Thoracic aorta (tissue), 2 donors: ENCODE measurements at places on chromosomes 1 and 21. TPM values are rescaled to one million over a fixed set of nuclear protein-coding genes. Genes with fewer than 3 reads are reported as not detected.

DNA sequence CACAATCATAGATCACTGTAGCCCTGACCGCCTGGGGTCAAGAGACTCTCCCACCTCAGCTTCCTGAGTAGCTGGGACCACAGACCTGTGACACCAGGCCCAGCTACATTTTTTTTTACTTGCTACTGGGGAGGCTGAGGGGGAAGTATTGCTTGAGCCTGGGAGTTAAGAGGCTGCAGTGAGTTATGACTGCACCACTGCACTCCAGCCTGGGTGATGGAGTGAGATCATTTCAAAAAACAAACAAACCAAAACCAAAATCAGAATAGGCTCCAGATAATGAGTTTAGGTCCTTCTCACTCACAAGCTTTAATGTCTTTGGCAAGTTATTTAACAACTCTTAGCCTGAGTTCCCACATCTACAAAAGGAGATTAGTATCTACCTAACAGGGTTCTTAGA is 22.8 kb downstream of the WDR26 start:
- DNase-seq = no peak

DNA sequence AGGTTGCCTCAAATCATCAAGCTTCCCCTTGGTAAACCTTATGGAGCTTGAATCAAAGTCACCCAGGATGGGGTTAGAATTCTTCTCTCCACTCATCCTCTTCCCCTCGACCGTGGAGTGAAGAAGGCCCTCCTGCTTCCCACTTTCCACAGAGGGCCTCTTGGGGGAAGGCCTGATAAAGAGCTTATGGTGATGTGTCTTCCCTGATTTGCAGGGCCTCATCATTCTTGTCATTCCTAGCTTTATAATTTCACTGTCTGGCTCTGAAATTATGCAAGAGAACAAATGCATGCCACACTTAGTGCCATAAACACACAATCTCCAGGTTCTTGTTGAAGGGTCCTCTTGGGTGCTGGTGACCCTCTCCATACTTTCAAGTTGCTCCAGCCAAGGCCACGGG is 101.2 kb downstream of the HMGB4 start:
- no peak for DNase-seq

DNA sequence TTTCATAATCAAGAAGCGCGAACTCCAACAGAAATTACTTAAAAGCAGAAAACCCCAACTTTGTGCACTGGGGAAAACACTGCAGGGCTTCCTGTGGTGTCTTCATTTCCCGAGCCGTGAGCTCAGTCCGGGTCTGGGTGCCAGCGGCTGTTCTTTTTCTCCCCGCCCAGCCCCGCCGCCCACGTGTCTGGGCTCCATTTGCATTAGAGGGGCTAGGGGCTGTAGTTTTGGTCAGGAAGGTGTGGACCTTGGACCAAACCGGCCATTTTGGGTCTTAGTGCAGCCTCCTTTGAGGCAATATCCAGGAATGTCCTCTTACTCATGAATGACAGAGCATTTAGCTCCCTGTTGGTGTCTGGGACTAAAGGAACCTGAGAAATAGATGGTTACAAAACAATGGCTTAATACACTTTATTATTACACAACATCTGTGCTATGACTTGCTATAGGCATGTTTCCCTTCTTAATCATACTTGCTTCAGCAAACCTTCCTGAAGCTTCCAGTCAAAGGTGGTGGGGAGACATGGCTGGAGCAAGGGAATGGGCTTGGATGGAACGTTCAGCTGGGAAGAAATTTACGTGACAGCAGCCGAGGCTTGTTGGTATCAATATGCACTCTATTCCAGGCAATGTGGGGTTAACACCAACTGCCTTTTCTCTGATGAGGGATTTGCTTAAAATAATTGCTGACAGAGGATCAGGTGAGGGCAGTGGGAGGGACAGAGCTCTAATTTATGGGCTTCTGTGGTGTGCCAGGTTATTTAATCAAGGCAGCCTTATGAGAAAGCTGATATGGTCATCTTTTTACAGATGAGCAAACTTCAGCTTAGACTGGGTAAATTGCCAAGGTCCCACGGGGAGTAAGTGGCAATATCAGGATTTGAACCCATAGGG is 1.1 kb downstream of the AGTRAP start:
- DNase-seq = peak; percentile 43

ESPN gene
- total RNA-seq = not detected

TRIM58 gene
- 0.14 TPM for total RNA-seq

TNFRSF4 gene
- total RNA-seq = 1.8 TPM

DNA sequence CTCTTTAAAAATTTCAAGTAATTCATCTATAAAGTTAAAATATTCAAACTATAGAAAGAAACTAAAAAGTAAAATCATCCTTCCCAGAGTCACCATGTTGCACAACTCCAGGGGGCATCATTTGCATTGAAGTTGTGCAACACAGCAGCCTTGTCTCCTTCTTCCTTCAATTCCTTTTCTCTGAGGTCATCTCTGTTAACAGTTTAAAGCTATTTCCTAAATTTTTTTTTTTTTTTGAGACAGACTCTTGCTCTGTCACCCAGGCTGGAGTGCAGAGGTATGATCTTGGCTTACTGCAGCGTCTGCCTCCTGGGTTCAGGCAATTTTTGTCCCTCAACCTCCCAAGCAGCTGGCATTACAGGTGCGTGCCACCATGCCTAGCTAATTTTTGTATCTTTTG is 7.1 kb downstream of the RHBG start:
- DNase-seq = no peak

DNA sequence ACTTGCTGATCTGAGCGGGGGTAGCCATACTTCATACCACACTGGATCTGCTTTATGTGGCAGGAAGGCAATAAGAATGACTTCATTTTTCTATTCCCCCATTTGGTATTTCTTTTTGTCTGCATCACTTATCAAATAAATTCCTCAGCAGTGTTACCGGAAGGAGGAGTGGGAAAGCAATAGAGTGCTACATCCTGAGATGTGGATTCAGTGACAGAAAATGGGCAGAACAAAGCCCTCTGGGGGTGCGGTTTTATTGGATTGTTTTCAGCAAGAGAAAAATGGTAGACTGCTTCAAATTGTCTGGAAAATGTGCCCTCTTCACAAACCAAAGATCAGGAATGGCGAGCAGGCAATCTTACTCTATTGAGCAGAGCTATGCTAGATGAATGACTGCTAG is 751.9 kb upstream of the NEGR1 start:
- DNase-seq = no peak

DNA sequence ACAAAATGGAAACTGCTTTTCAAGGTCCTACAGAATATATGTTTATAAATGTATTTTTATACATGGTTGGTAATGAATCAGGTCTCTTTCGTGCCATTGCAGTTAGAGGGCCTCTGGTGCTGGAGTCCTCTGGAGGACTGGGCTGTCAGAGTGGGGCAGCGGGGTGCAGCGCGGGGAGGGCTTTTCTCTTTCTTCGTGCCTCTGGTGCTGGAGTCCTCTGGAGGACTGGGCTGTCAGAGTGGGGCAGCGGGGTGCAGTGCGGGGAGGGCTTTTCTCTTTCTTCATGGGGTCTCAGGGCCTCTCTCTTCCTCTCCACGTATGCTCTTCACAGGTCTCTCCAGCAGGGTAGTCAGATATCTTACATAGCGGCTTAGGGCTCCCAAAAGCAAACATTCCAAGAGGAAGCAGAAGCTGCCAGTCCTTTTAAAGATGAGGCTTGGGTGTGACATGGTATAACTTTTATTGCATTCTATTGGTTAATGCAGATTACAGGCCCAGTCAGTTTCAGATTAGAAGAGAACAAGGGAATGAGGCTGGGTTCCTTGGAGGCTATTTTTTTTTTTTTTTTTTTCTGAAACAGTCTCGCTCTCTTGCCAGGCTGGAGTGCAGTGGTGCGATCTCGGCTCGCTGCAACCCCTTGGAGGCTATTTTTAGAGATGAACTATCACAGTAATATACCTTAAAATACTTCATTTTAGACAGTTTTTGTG is 13.1 kb downstream of the SDCCAG8 start:
- no peak for DNase-seq

DNA sequence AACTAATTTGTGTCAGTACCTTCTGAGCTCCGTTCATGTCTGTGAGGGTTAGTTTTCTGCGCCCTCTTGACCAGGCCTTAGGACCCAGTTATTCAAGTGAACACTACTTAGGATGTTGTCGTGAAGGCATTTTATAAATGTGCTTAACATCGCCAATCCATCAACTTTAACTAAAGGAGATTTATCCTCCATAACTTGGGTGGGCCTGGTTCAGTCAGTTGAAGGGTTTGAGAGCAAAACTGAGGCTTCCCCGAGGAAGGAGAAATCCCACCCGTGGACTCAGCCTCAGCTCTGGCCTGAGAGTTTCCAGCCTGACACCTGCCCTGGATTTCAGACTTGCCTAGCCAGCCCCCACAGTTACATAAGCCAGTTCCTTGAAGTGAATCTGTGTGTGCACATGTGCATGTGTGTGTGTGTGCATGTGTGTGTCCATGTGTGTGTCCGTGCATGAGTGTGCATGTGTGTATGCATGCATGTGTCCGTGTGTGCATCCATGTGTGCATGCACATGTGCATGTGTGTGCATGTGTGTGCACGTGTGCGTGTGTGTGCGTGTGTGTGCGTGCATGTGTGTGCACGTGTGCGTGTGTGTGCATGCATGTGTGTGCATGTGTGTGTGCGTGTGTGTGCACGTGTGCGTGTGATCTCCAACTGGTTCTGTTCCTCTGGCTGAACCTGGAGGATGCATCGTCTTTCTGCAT is 62.1 kb upstream of the PDE9A start:
- DNase-seq = no peak

DNA sequence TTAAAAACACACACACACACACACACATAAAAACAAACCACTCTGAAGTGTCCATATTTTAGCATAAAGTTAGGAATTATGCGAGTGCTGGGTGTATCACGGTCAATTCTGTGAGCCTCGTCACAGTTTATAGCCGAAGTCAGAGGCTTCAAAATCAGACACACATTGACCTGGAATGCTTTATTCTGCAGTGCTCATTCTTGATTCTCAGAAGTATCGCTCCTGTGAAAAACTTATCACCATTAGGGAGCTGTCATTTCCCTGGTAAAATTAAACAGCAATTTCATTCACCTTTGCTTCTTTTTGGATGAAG is 8.7 kb upstream of the IRF2BP2 start:
- no peak for DNase-seq

DOP1B gene
- 14.6 TPM for total RNA-seq

- DNase-seq = no peak
Measured at GRCh38 chr1:12437629-12438028, 180.4 kb downstream of the DHRS3 start.

C1QC gene
- total RNA-seq = 542 TPM

- no peak for DNase-seq
Measured at GRCh38 chr1:207109004-207109403, 5.0 kb downstream of the C4BPA start.

IL12RB2 gene
- 3.1 TPM for total RNA-seq

- no peak for DNase-seq
Measured at GRCh38 chr1:159755451-159756007, 25.2 kb upstream of the DUSP23 start.

DNA sequence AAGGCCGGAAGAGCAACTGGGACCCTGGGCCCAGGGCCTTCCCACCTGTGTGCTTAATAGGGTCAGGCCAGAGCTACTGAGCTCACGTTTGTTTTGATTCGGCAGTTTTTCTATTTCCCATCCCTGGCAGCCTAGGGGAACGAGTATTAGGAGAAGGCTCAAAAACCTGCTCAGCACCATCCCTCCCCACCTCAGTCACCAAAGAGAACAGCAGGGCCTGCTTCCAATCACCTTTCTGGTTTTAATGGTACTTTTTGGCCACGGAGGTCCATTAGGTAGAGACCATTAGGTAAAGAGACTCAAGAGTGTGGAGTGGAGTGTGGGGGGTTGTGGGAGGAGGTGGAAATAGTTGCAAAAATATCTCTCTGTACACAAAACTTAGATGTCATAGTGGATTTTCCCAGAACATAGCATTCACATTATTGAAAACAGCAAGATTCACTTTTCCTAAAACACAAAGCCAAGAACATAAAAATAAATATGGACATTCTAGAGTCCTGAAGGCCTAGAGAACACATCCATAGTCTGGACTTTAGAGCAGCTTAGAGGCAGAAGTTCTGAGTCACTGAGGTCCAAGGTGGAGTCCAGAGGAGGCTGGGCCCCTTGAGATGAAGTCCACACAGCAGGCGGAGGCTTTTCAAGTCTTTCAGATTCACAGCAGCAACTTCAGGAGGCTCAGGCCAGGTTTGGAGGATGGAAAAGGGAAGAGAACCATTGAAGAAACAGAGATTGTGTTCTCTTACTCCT is 19.5 kb downstream of the NUAK2 start:
- no peak for DNase-seq

TSPAN2 gene
- total RNA-seq = 26.2 TPM

RGS18 gene
- 6.1 TPM for total RNA-seq

- DNase-seq = no peak
Measured at GRCh38 chr1:151495316-151495715, 15.9 kb upstream of the CGN start.

DNA sequence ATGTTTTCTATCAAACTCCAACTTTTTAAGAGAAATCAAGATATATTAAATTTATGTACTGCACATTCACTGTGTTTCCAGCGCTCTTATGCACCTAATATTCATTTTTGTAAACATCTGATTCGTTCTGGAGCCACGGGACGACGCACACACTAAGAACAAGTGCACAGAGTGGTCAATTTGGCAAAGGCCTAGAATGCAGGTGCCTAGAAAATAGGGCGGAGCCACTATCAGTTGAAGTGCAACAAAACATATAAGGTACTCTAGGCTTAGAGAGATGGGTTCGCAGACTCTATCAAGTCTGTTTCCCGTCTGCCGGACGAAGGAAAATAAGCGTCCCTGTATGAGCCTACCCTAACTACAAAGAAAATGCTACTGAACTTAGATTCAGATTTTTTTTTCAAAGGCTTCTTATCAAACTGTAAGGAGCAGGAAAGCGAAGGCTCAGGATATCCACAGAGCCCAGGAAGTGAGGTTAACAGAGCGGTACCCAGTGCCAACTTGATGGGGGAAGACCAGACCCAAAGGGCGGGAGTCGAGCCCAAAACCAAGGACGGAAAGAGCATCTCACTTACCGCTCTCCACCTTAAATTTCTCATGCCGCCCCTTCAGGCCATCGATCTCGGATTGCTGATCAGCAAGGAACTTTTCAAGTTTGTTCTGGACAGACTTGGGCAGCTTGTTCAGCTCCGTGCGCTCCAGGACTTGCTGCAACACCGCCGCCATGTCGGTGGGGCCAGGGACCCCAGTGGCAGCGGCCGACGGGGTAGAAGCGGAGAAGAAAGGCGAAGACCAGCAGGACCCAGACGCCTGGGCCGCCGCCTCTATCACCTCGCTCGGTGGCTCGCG is 526 bp downstream of the TPR start:
- no peak for DNase-seq
